ENCODE measurements at places on chromosomes 4 and X.

- DNase-seq: no peak
Measured at GRCh38 chr4:104128850-104129213, 365.9 kb downstream of the CXXC4 start.

- no peak for DNase-seq
Measured at GRCh38 chr4:2423695-2424094, 4.9 kb downstream of the CFAP99 start.

- no peak for DNase-seq
Measured at GRCh38 chrX:19760841-19761512, 126.4 kb downstream of the SH3KBP1 start.

DNA sequence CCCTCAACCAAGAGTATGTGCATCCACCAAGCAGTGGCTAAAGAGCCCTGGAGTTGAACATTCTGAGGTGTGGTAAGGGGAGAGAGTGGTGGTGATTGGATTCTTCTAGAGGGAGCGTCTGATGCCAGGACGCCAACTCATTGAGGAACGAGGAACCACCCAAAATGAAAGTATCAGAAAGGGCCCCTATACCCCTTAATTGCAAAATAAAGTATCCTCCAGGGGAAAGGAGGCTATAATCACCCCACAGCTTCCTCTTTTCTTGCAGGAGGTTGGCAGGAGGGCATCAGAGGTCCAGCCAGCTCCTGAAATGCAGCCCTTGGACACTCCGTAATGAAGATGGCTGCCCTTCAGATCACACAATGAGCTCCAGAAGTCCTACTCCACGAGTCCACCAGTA, 5.3 kb upstream of the KIAA1210 start:
- DNase-seq: no peak

GRCh38 chrX:118231464-118231863, 114.4 kb upstream of the WDR44 start:
- no peak for DNase-seq

DNA sequence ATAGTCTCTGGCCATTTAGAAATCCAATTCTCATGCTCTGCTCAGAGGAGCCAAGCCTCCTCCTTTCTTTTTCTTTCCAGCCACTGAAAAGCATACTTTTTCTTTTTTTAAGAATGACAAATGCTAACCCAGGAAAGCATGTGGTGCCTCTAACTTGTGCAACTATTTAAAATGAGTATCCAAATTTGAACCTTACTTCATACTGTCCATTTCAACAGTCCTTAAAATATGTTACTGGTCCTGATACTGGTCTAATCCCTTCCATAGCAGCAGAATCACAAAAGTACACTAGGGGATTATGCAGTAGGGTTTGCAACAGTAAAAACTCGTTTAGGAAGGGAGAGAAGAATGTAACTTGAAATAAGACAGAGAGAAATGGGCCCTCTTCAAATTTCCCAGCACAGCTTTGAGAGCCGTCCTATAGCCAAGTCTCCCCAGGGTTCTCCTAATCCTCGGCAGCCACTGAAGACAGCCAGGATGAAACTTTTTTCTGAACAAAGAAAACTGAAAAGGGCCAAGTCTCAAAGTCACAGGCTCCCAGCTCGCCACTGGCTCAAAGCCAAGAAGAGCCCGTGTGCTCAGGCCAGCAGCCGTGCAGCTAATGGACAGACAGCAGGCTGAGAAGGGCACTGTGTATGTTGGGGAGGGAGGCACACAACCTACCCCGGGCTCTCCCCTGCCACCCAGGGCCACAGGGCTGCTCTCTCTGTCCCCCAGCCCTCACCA, 39.5 kb downstream of the GPC4 start:
- DNase-seq: no peak

- DNase-seq: no peak
Measured at GRCh38 chr4:99462875-99463464, 27.8 kb upstream of the ADH7 start.

- no peak for DNase-seq
Measured at GRCh38 chr4:127624173-127624572, 8.6 kb upstream of the INTU start.

DNA sequence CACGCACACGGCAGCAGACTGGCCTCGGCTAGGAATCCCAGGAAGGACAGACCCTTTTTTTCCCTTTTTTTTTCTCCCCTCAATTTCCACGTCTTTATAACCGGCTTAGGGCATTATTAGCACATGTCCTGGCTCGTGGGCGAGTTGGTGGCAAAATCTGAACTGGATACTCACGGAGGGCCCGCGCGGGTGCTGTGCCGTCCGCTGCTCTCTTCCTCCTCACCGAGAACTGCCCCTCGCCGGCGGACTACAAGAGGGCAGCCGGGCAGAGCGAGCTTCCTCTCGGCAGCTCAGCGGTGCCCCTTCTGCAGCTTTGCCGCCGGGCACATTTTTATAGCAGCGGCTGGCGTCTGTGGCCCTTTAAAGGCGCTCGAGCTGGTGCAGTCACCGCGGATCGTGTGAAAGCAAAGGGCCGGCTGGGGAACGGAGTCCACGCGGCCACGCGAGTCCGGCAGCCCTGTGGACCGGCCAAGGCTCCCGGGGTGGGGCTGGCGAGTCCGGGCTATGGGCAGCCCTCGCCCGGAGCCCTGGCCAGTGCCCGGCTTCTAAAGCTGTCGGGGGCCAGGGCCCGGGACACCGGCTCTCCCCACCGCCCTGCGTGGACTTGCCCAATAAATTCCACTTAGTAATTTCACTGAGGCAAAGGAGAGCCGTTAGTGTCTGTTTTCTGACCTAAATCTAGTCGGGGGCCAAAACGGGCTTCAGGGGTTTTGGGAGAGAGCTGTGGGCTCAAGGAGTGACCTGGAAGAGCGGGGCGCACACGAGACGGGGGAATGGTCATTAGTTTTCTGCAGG, 1.3 kb upstream of the CITED1 start:
- no peak for DNase-seq

DNA sequence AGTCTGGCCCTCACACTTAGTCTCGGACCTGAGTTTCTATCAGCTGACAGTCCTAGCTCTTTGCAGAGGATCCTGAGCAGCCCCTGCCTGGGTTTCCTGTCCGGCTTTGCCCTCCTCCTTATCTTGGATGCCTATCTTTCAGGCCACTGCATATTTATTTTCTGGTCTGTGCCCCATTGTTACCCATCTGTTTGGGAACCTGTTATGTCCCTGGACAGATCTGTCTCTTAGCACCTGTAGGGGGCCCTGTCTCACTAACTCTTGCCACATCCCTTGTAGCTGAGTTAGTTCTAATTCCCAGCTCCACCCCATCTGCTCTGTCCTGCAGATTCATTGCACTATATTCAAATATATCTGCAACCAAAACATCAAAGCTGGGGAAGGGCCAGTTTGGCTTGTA, 514.9 kb upstream of the LCORL start:
- DNase-seq: no peak

DNA sequence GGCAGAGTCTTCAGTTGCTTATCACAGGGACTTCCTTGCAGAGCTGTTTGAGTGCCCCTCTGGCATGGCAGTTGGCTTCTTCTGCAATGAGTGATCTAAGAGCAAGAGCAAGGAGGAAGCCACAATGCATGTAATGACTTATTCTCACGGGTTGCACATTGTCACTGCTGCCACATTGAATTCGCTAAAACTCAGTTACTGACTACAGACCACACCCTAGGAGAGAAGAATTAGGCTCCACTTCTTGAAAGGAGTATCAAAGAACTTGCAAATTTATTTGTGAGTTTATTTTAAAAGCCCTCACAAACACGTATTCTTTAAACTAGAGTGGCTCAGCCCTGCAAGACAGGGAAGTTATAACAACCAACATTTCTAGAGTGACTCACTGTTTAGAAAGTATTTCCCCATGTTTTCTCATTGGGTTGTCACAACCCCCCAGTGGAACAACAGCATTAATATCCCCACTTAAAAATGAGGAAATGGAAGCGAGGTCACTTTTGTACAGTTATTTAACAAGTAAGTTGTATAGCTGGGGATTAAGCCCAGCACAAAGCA, 32.4 kb upstream of the RBPJ start:
- DNase-seq: no peak

- DNase-seq: no peak
Measured at GRCh38 chrX:43961699-43962098, 11.5 kb downstream of the NDP start.

- DNase-seq: no peak
Measured at GRCh38 chrX:144253356-144253755, 369.5 kb downstream of the UBE2NL start.

DNA sequence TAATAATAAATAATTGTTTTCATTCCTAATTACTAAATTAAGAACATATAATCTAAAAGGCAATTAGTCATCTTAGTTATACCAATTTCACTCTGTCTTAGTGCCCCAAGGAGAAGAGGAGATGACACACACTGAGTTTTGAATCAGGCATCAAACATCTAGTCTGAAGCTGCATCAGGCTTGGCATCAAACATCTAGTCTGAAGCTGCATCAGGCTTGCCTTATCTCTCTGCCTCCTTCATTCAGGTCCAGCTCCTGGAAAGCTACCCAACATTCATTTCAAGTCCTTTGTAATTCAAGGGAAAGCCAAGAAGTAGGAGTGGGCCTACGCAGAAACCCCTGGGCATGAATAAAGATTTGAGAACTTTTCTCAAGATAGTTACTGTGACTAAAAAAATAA, 62.2 kb downstream of the SH3RF1 start:
- no peak for DNase-seq

DNA sequence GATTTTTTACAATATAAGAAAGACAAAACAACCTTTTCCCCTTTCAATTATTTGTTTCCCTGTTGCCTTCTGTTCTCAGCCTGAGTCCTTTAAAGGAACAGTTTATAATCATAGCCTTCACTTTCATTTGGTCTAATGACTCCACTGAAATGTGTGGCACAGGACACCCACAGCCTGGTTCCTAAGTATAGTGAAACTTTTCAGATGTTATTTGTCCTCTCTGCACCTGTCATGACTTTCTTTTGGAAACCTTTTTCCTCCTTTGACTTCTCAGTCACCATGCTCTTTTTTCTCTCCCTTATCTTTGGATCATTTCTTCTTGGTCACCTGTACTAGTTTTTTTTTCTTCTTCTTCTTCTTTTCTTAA, 237.8 kb upstream of the ANXA3 start:
- DNase-seq: no peak

GRCh38 chrX:50920132-50920531, 9.6 kb downstream of the BMP15 start:
- DNase-seq: no peak

DNA sequence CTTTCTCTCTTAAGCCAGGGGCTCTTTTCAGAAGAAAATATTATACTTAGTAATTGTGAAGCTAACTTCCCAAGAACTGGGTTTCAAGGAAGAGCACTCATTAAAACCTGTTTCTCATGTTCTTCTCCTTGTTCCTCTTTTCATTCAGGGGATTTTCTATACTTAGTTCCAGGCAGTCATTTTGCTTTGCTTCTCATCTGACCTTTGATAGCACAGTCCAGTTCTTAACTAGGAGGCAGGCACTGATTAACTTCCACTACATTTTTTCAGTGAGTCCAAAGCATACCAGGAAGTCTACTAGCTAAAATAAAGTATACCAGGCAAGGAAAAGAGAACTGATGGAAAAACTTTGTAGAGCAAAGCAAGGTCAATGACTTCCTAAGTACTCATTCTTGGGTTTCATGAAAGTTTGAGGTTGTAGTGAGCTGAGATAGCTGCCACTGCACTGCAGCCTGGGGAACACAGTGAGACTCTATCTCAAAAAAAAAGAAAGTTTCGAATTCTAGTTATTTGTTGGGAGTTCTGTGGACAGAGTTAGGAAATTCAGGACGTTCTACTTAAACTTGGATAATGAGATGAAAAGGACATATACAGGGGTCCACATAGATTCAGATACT, 190.1 kb upstream of the HS3ST1 start:
- DNase-seq: no peak

- no peak for DNase-seq
Measured at GRCh38 chr4:136865526-136865925, 666.8 kb downstream of the PCDH18 start.

DNA sequence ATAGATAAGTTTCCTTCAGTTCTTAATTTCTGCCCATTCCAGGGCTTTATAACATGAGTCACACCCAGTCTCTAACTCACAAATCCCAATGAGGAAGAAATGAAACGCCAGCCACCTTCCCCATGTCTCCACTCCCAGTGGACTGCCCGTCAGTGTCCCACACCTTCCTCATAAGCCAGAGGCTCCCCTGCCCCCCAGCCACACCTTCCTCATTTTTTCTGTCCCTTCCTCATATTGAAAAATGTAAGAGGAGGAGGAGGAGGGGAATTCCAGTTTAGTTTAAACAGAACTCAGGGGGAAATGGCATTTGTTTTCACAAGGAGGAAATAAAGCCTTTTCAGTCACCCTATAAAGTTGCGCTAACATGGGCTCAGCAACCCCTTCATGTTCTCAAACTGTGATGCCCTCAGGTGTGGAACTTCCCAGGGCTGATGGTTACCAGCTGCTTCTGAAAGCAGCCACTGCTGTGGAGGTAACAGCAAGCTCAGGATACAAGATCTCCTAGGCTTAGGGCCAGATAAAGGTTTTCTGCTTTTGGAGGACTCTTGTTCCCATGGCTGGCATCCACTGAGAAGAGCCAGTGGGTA, 97.8 kb downstream of the PARM1 start:
- no peak for DNase-seq

GRCh38 chr4:148120216-148120615, 322.0 kb downstream of the NR3C2 start:
- no peak for DNase-seq

GRCh38 chrX:7787714-7788113, 55.3 kb upstream of the VCX start:
- DNase-seq: no peak

Measured in stimulated activated CD8-positive, alpha-beta memory T cell treated with anti-CD3 and anti-CD28 coated beads, Interleukin-15, amount 100 ng/mL, for 24 hours (primary cell).